ENCODE measurements at places on chromosomes 4 and X. TPM values are rescaled to one million over a fixed set of nuclear protein-coding genes. Genes with fewer than 3 reads are reported as not detected.

DNA sequence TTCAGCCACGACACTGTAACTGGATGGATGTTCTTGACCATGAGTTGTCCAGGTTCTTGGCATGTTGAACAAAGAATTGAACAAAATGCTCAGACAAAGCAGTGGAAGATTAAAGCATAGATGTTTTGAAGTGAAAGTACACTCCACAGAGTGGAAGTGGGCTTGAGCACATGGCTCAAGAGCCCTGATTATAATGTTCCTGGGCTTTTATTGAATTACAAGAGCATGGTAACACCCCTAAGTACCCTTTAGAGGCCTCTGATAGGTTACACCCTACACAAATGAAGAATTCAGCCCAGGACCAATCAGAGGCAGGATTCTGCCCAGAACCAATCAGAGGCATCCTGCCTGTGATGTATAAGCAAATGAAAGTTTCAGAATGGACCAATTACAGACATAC is 33.5 kb downstream of the SLC10A6 start:
- DNase-seq = no peak

DNA sequence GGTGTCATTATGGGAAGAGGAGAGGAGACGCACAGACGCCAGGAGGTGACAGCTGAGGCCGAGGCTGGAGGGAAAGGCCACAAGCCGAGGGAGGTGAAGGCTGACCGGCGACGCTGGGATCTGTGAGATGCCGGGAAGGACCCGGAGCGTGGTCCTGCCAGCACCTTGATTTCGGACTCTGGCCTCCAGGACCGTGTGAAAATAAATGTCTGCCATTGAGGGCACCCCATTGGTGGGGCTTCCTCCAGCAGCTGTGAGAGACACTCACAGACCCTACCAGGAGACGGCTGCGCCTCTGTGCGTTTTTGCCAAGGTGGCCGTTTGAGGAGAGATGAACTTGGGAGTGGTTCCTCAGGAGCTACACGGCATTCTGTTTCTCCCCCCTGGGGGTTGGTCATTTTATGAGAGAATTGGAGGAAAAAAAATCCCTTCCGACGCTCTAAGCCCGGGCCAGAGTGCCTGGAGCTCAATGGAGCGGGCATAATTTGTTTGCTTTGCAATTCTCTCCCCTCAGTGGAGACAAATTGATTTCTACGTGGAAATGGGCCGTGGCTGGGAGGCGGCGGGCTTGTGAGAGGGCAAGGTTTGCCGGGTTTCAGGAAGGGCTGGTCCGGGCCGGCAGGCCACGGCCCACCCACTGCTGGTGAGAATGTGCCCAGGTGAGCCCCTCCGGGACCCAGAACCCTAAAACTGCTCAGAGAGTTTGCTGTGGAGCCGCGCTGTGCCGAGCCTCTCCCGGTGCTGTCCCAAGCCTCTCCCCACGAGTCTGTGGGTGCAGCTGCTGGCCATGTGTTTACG is 53.9 kb downstream of the CPZ start:
- no peak for DNase-seq

DNA sequence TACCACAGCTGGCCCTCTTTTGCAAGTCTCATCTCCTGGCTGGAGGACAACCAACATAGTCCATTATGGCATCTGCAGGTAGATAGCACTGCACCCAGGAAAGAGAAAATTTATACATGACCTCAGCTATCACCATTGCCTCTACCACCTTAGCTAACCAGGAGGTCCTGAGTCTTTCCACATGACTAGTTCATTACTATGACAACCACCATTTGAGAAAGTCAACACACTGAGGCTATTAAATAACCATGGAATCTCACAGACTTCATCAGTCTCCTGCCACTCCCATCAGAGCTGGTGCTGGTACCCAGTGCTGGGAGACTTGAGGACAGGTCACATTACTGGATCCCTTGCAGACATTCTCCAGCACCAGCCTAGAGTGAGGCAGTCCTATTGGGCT is 285.9 kb downstream of the GBA3 start:
- DNase-seq = no peak

- no peak for DNase-seq
These were observed 100.1 kb downstream of the GATB start for GRCh38 chr4:151660676-151661075.

- DNase-seq = no peak
These were observed 48.8 kb downstream of the IGFBP7 start for GRCh38 chr4:57061395-57061794.

GRCh38 chr4:109040441-109040840 is 262.0 kb downstream of the COL25A1 start:
- no peak for DNase-seq

DNA sequence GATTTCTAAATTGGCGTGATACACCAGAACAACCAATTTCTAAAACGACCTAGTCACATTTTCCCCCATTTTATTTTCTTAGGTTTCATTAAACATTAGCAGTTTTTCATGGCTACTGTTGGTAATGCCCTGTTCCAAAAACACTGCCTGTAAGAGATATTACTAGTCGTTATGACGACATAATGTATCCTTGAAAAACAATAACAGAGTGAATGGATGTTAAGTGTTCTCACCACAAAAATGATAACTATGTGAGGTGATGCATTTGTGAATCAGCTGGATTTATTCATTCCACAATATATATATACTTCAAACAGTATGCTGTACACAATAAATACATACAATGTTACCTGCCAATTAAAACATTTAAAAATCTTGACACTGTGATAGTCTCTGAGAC is 1147.6 kb upstream of the PCDH10 start:
- no peak for DNase-seq

DNA sequence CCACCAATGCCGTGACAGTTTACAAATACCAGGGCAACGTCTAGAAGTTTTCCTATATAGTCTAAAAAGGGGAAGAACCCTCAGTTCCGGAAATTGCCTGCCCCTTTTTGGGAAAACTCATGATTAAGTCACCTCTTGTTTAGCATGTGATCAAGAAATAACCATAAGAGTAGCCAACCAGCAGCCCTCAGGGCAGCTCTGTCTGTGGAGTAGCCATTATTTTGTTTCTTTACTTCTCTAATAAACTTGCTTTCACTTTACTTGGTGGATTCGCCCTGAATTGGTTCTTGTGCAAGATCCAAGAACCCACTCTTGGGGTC is 20.0 kb upstream of the HOPX start:
- no peak for DNase-seq

GRCh38 chrX:115709039-115709438 is 148.1 kb downstream of the PLS3 start:
- no peak for DNase-seq

Gene UGT2B10
- total RNA-seq = not detected

Gene MAMLD1
- total RNA-seq = 1.1 TPM

Gene H2BW2
- not detected for total RNA-seq

Gene ETNPPL
- not detected for total RNA-seq

Gene NAT8L
- not detected for total RNA-seq

Gene POF1B
- not detected for total RNA-seq

Gene SLC2A9
- 3.9 TPM for total RNA-seq

Gene DAPP1
- 6.8 TPM for total RNA-seq

All from natural killer cell (primary cell).